Effector CD8-positive, alpha-beta T cell (primary cell): ENCODE measurements at places on chromosomes 3 and 15.

GRCh38 chr3:126257174-126257573, 76.8 kb upstream of the ALDH1L1 start:
- no peak for DNase-seq

GRCh38 chr3:58198362-58198761, 12.4 kb downstream of the DNASE1L3 start:
- DNase-seq = no peak

GRCh38 chr3:39106281-39106811, 1.1 kb downstream of the GORASP1 start:
- no peak for DNase-seq

GRCh38 chr15:23773093-23773492, 86.0 kb upstream of the NDN start:
- no peak for DNase-seq

- DNase-seq = no peak
Measured at GRCh38 chr15:58932710-58933280, 684 bp downstream of the SLTM start.
